Stimulated activated CD4-positive, alpha-beta T cell treated with anti-CD3 and anti-CD28 coated beads, TNF-alpha, amount 100 ng/mL, for 48 hours (primary cell): ENCODE measurements at places on chromosomes 16 and 17.

DNA sequence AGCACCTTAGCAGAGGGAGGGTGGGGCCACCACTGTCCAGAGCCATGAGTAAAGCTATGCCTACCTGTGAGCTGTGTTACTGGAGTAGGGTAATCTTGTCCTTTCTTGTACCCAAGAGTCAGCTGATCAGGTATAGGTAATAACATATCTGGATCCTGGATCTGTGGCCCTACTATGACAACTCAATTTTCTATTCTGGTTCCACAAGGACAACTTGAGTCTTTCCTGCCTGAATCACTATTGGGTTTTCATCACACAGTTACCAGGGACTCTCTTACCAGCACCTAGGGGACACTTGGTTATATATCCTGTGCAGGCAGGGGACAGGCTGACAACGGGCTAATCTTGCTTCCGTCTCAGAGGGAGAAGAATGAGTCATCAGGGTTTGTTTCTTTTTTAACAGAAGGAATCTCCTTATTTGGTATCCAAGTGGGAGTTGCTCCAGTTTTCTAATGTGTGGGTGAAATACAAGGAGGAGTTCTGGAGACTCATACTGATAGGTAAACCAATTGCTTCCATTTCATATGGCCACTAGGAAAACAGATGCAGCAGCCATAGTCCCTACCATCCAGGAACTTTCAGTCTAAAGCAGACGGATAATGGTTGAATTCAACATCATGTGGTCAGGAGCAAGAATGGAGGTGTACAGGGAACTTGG lies 6.8 kb downstream of the ZNF267 start:
- DNase-seq: no peak

DNA sequence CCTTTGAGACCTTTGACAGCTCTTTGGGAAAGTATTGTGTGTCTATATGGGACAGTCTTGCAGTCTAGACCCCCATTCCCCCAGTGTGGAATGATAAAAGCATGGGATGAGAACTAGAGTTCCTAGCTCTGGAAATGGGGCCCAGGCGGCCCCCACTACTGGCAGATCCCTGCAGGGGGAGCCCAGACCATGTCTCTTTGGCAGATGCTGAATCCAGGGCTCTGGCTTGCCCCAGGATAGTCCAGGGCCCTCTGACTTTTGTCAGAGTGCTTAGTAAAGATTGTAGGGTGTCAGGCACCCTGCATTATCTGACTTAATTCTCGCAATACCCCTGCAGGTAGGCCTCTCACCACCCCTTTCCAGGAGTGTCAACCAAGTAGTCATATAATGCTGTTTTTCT lies 8.3 kb downstream of the ALKBH5 start:
- no peak for DNase-seq

GRCh38 chr17:61511480-61512182 lies 59.4 kb downstream of the TBX4 start:
- no peak for DNase-seq

DNA sequence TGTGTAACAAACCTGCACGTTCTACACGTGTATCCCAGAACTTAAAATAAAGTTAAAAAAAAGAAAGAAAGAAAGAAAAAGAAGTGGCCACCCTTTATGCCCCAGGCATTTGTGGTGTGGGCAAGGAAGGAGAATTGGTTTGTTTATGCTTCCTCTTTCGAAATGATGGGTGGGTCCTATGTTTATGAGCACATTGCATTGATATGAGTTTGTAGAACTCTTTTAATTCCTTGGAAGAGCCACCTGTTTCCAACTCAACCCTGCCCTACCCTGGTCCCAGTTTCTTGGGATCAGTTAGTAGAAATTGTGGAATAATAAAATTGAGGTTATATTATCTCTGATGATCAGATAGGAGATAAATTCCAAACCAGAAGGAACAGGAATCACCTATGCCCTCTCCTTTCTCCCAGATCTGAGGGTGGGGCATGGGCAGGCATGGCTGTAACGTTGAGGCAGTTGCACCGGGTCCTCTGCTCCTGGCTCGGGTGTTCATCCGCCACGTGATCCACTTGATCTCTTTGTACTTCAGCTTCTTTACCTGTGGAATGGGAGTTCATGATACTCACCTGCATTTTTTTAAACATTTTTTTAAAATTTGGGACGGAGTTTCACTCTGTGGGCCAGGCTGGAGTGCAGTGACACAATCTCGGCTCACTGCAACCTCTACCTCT lies 15.9 kb downstream of the CHAD start:
- no peak for DNase-seq

DNA sequence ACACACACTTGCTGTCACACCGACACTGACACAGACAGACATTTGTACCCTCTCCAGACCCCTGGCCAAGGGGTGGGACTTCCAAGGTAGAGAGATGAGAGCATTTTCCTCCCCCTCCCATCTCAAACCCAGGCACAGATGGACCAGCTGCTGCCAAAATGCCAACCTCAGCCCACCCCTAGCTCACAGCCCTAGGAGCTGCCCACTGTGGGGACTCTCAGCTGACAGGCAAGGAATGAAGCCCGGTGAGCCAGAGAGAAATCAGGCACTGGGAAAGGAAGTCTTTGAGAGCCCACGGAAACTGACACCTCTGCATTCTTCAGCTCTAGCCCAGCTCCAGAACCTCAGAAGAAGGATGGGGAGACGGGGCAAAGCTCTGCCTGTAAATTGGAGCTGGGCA lies 2.8 kb downstream of the ETV4 start:
- no peak for DNase-seq

- no peak for DNase-seq
Measured at GRCh38 chr17:40720899-40721298, 17.3 kb upstream of the KRT24 start.

GRCh38 chr17:43529947-43530287 lies 16.2 kb downstream of the ETV4 start:
- DNase-seq: no peak

DNA sequence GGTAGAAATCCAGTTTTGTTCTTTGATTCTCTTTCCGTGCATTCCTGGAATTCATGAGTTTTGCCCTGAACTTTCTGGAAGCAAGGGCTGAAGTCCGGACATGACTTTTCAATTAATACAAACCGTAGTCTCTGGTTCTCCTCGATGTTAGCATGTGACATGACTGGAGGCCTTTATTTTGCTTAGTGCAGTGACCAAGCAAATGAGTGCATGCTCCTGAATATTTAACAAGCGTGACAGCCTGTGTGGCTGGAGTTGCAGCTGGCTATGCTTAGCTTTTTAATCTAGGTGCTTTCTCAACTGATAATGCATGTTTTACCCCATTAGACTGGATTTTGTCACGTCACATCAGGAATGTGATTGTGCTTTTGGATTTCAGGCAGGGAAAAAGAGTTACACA lies 302.1 kb downstream of the MAP2K6 start:
- no peak for DNase-seq

GRCh38 chr17:37164057-37164456 lies 211.7 kb upstream of the C17orf78 start:
- no peak for DNase-seq

DNA sequence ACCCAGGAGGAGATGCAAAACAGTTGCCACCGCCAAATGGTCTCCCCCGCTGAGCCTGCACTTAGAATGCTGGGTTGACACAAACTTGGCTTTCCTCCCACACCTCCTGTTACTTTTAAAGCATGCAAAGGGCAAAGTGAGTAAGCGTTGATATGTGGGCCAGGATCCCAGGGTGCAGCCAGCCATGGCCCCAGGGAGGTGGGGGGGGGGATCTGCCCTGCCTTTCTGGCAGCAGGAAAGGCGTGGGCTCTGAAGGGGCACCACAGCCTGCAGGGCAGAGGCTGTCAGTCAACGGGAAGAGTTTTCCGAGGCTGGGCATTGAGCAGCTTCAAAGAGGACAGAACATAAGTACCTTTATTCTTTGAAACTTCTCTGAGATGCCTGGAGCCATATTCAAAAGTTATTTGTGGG lies 142.3 kb downstream of the ABCC12 start:
- no peak for DNase-seq

DNA sequence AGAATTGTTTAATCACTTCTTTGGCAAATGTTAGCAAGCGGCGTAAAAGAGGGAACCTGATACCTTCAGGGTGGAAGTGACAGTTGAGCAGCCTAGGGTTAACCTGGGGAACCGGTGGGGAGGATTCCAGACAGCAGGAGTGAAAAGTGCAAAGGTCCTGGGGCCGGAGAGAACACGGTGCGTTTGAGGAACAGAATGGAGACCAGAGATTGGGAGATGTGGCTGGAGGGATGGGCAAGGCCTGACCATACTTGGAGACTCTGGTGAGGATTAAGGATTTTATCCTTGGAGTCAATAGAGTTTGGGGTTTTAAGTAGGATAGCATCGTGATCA lies 2.3 kb upstream of the ZNF500 start:
- DNase-seq: no peak

- DNase-seq: peak; percentile 37
Measured at GRCh38 chr17:55458978-55459377, 37.3 kb upstream of the MMD start.

DNA sequence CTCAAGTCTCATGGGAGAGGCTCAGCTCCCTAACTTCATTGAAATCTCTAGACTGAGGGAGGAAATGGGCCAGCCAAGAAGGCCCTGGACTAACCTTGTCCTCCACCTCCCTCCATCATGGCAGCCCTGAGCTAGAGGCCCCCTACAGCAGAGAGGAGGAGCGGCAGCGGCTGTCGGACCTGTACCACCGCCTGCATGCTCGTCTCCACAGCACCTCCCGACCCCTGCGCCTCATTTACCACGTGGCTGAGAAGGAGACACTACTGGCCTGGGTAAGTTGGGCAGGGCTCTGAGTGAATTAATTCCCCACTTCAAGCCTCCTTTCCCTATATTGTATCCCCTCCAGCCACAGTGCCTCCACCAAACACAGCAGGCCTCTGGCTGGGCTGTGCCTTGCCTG lies 3.8 kb upstream of the SYCE1L start:
- DNase-seq: no peak

GRCh38 chr17:2336852-2337543 lies at the start of gene SGSM2:
Gene SGSM2 (plus strand): TSS chr17:2337501. CDS start chr17:2337689, 188 bp downstream.
- DNase-seq: no peak

- peak; percentile 8 for DNase-seq
Measured at GRCh38 chr17:31596382-31597323, 205.2 kb downstream of the RAB11FIP4 start.

GRCh38 chr17:47789611-47790561 lies 31.7 kb downstream of the OSBPL7 start:
- DNase-seq: peak; percentile 38

DNA sequence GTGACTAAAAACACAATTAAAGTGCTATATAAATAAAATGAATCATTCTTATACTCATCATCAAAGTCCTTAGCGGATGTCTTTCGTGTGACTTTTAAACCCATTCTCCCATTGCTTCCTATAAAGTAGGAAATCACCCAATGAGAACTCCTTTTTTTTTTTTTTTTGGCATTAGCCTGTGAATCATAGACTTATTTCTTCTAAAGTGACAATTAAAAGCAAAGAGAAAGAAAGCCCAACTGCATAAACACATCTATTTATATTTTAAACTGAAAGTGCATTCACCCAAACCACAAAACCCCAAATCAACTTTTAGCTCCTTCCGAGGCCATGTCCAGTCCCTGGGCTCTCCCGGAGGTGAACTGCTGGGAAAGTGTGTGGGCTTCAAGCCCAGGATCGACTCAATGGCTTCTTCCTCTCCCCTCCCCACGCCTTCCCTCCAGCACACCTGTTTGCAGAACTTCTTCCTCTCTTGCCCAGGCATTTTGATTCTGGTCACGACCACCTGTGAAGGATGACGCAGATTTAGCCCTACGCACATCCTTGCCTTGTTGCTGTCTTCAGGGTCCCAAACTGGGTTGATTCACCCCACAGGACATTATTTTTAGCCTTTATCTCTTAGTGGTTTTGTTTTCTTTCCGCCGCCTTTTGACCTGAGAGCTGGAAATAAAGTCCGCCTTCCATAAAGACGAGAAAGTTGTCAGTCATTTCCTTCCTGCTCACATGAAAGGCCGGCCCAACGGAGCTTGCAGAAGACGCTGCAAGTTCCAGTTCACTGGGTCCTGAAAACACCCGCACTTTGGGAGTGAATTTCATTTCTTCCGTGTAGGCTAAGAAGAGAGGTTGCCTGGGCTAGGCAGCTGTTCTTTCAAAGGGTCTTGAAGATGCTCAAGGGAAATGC lies 166.8 kb downstream of the MAP2K6 start:
- DNase-seq: no peak

DNA sequence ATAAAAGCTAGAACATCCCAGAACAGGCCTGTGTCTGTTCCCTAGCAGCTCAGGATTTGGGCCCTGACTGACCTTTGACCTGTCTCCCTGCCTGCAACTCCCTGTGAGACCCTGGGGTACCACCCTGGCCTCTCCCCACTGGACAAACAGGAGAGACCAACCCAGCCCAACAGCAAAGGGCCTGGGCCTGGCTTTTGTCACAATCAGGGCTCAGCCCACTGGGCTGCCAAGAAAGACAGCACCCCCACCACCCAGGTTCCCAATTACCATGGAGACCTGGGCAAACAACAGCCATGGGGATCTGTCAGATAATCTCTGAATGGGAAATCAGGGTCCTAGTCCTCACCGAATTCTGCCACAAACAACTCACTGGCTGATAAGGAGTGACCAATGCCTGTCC lies 11.1 kb downstream of the PLLP start:
- DNase-seq: no peak

GRCh38 chr16:11161974-11162373 lies 94.0 kb downstream of the SOCS1 start:
- DNase-seq: no peak

DNA sequence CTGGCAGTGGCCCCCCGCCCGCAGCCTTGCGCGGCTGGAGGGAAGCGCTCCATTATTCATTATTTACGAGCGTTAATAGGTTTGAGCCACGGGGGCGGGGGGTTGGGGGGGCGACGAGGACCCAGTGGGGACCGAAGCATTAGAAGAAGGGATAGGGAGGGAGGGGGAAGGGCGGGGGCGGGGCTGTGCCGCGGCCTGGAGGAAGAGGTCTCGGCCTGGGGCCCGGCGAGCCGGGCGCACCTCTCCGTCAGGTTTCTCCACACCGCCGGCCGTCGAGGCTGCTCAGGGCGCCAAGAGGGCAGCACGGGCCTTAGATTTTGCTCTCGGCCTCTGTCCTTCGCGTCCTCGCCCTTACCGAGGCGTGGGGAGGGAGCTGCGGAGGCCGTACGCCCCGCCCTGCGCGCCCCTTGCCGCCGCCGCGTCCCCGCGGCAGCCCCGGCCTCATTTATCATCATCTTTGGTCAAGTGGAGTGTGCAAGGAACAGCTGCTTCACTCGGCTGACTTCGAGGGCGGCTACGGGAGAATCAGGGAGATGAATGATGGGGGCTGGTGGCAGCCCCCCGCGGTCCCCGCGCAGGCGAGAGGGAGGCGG lies 54.2 kb downstream of the SREBF1 start:
- no peak for DNase-seq
